ENCODE measurements at places on chromosomes 16 and 17. TPM values are rescaled to one million over a fixed set of nuclear protein-coding genes. Genes with fewer than 3 reads are reported as not detected.
A peak's percentile ranks its signal among the peaks of the same experiment; 100 is the strongest.

GRCh38 chr17:79788989-79789942 lies 7.6 kb downstream of the CBX8 start:
- DNase-seq: no peak

DNA sequence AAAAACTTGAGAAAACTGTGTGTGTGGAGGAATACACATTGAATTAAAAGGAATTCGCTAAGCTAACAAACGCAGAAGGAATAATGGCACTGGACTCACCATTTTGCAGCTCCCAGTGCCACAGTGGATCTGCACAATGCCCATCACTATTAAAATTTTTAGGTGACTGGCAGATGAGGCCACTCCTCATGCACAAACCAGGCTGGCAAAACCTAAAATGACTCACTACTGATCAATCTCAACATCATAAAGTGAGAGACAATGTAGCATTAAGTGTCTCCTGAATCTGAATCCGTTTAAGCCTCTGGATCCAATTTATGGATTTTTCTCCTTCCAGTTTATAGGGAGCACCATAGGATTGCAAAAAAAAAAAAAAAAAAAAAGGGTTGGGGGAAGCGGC lies 20.6 kb downstream of the MYH10 start:
- DNase-seq: no peak

- no peak for DNase-seq
Observed at GRCh38 chr16:83296505-83296904, 511.3 kb upstream of the HSBP1 start.

GRCh38 chr17:51486885-51487520 lies 226.7 kb downstream of the UTP18 start:
- no peak for DNase-seq

NOXO1 gene
- total RNA-seq: 1.8 TPM

LITAFD gene
- not detected for total RNA-seq

DNA sequence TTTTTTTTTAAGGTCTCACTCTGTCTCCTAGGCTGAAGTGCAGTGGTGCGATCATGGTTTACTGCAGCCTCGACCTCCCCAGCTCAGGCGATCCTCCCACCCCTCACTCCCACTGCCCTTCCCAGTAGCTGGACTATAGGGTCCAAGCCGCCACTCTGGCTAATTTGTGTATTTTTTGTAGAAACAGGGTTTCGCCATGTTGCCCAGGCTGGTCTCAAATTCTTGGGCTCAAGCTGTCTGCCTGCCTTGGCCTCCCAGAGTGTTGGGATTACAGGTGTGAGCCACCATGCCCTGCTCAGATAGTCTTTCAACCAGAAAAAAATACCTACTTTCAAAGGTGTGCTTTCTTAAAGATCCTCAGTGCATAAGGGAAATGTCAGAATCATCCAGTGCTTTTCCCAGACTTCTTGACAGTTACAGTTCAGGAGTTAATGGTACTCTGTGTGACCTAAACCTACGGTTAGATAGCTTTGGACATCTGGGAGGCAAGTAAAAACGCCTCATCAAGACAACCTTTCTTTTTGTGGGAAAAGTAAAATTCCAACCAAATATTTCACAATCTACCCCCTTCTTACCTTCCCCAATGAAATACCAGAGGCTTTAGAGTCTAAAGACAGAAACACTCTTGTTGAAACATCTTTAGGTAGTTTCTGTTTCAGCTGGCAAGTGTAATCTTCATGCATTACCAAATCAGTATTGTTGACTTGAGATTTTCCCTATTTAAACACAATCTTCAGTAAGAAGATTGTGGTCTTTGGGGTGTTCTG lies 6.8 kb downstream of the RSPRY1 start:
- DNase-seq: no peak

DNA sequence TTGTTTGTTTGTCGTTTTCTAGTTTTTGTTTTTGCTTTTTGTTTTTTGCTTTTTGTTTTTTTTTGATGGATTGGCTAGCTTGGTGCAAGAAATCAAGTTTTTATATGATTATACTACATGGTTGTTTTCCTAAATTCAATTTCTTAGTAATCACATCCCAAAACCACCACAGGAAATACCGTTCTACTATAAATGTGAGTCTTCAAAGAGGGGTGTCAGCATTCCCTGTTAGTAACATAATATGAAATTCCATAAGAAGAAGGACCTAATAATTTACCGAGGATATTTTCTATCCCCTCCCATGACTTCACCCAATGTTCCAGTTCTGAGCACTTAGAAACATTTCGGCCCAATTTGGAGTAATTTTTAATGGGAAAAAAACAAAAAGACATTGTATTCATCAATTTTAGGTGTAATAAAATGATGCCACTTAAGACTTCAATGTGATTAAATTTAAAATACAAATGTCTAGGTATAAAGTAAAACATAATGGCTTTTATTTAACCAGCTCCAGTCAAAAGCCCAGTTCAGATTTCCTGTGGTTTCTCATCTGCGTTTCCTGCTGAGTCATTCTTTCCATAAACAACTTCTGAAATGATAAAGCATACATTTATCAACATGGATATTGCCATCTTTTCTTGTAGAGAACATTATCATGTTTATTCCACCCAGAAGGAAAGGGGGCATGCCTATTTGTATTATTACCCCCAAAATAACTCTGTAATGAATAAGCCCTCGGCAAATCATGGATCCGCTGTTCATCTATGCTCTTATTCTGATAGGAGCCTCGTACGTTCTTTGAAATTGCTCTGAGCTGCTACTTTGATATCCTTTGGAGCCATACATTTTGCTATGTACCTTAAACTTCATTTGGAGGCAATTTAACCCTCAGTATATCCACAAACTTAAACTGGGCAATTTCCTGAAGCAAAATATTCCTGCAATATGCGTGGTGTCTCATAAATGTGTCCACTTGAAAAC lies 28.1 kb downstream of the HSBP1 start:
- DNase-seq: no peak

DNA sequence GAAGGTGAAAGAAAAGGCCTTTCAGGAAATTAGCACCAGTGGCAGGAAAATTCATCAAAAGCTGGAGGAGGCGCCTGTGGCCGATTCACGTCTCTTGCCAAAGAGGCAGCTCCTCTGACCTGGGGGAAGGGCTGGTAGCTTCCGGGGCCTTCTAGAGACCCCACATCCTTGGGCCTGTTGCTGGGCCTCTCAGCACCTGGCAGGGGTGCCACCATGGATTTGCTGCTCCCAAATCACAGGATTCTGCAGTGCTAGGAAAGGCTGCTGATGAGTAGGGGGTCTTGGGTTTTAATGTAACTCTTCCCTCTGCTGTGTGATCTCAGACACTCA lies 11.6 kb upstream of the CBFB start:
- DNase-seq: no peak

DNA sequence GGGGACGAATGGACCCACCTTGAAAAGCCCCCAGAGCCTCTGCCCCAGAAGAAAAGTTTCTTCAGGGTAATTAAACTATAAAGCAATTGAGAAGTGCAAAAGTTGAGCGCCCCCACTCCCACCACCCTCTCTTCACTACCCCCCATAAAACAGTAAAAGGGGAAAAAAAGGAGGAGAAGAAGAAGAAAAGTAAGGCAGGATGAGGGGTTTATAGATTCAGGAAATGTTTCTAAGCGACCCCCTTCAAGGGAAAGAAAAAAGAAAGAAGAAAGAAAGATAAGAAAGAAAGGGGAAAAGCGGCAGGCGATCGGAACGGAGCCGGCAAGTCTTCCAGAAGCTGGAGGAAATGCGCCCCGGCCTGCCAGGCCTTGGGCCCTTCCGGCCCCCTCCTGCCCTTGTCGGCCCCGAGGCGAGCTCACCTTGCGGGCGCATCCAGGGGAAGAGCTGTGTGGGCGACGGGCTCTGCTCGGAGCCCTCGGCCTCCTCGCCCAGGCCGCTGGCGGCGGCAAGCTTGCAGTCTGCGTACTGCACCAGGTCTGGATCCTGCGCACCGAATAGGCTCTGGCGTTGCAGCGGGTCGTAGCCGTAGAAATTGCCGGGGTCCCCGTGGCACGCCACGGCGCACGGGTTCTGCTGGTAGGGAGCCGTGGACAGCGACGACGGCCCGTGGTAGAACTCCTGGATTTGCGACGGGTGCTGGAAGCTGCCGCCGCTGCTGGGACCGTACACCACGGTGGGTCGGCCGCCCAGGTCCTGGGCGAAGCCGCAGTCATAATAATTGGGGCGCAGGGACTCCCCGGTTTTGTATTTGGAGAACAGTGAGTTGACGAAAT lies 1.0 kb downstream of the HOXB8 start:
- peak; percentile 50 for DNase-seq

GRCh38 chr16:19282101-19282500 lies 3.4 kb upstream of the CLEC19A start:
- DNase-seq: no peak

- DNase-seq: no peak
Observed at GRCh38 chr17:57458718-57459285, 202.5 kb downstream of the MSI2 start.

DNA sequence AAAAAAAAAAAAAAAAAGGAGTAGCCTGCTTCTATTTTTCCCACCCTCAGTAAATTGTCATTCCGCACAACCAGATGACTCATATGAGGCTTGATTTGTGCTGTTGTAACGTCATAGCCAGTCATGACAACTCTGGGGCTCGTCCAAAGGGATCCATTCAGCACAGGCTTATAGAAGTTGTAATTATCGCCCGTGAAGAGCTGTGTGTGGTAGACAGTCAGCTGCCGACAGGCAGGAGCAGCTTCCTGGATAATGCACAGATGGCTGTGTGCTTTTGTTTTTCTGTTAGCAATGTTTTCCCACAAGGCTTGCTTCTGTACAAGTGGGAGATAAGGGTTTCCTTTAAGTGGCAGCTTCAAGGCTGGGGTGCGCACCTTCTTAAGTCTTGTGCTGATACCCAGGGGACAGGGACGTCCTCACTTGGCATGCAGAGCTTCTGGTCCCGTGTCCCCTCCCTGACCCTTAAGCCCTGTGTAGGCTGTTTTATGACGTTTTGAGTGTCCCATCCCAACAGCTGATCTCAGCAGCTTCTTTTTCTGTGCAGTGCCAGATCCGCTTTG lies 26.0 kb downstream of the SNX29 start:
- no peak for DNase-seq

- DNase-seq: peak; percentile 74
Observed at GRCh38 chr17:44209786-44210341, 9.6 kb downstream of the UBTF start.

DNA sequence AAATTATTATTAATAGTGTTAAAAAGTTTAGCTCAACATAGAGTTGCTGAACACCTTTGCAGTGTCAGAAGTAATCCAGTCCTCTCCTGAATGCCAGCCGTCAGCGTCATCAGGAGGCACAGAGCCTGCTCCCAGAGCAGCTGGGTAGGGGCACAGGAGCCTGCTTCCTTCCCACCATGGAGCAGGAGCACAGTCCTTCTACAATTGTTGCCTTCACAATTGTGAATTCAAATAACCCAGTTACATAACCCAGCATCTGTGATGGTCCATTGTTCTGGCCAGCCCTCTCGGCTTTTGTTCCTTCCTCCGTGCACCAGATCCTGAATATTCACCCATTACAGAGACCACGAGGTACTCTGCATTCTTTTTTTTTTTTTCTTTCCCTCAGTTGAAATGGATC lies 393.9 kb upstream of the MAF start:
- no peak for DNase-seq

DNA sequence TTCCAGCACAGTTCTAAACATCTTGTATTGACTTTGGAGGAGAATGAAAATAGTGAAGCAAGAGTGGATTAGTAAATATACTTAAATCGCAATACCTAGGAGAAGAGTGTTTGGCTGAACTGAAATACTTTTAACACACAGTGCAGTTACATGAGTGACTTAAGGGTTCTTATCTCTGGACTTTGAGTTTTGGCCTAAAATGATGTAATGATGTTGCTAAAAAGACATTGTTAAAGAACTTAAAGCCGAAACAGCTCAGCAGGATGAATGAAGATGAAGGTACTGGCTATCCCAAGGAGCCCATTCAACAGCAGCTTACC lies 28.1 kb downstream of the PMP22 start:
- no peak for DNase-seq

GRCh38 chr17:39462631-39463375 lies 1.5 kb downstream of the CDK12 start:
- no peak for DNase-seq

DNA sequence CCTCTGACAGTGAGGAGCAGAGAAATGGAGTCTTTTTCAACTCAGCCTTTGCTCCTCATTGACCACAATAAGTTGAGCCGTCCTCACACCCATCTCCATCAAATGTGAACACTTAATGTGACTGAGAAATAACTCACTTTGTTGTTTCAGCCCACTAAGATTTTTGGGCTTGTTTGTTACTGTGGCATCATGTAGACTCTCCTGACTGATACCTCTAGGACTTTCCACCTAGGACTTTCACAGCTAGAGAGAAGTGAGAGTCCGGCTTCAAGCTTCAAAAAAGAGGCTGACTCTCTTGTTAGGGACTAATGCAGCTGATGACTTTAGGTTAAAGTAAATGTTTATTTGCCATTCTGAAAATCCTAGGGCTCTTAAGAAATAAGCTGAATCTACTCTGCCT lies 435.0 kb downstream of the TMEM114 start:
- DNase-seq: no peak

SPATA32 gene
- 1.7 TPM for total RNA-seq

KCNG4 gene
- total RNA-seq: not detected

DNA sequence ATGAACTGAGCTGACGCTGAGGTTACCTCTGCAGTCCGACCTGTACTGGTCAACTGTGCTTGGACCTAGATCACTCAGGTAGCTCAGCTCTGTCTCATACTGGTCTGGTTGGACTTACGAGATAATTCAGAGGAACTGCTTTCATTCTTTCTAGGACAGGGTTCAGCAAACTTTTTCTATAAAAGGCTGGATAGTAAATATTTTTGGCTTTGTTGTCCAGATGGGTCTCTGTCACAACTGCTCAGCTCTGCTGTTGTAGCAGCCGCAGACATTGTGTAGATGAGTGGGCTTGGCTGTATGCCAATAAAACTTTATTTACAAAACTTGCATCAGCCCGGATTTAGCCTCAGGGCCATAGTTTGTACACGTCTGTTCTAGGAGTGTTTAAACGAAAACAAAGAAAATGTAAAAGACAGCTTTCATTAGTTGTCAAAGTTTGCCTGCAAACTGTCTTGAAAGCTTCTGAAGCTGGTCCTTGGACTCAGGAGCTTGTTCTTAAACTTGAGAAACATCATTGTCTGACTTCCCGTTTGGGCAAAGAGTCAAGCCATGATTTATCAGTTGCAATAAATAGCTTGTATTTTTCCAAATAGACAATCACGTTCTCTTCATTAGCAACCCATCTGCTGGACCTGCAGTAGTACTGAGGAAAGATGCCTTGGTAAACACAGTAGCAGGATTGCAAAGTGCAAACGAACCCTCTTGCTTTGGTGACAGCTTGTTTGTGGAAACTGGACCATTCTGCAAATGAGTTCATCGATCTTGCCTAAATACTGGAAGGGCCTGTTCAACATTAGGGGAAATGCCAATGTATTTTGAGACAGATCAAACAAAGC lies 253.4 kb downstream of the SNX29 start:
- DNase-seq: no peak

JPT1 gene
- total RNA-seq: 162 TPM

PYCARD gene
- 13.6 TPM for total RNA-seq

- DNase-seq: no peak
Observed at GRCh38 chr16:54159490-54160080, 127.0 kb downstream of the IRX3 start.

GRCh38 chr16:52547834-52548215 lies 882 bp upstream of the TOX3 start:
- no peak for DNase-seq

SOCS3 gene
- total RNA-seq: 212 TPM

All from activated T-cell treated with anti-CD3 and anti-CD28 coated beads, Interleukin-2, amount 50 U/mL, for 72 hours (primary cell).